ENCODE measurements at places on chromosomes 5 and 9.

- no peak for DNase-seq
Measured at GRCh38 chr5:96714951-96715451, 52.8 kb downstream of the CAST start.

DNA sequence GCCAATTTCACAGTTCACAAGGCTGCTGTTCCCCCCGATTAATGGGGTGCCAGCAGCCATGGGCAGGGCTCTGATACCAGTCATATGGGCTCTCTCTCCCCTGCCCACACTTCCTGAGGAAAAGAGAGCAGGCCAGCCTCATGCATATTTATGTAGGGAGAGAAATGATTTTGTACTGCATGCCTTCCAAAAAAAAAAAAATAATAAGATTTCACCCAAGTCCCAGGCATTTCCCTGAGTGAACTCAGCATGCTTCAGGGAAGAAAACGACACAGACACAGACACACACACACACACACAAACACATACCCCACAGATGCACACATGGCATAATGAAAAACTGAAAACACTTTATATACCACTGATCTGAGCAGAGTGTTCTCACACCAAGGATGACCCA is 232.8 kb downstream of the ASTN2 start:
- DNase-seq = no peak

- no peak for DNase-seq
Measured at GRCh38 chr5:94240993-94241651, 377.3 kb downstream of the KIAA0825 start.

DNA sequence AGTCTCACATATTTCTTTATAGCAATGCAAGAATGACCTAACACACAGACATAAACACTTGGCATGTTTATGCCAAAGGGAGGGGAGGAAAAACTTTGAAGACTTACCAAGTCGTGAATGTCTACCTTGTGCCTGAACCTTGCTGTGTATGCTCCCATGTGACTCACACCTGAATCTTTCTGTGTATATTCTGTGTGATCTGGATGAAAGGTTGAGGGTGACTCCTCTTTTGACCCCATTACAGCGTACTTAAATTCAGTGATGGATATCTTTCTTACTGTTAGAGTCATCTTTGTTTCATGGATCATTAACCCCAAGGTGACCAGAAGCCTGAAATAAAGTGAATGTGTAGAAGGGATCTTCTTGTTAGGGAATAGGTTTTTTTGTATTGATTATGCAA is 52.9 kb upstream of the PTGER4 start:
- DNase-seq = no peak

DNA sequence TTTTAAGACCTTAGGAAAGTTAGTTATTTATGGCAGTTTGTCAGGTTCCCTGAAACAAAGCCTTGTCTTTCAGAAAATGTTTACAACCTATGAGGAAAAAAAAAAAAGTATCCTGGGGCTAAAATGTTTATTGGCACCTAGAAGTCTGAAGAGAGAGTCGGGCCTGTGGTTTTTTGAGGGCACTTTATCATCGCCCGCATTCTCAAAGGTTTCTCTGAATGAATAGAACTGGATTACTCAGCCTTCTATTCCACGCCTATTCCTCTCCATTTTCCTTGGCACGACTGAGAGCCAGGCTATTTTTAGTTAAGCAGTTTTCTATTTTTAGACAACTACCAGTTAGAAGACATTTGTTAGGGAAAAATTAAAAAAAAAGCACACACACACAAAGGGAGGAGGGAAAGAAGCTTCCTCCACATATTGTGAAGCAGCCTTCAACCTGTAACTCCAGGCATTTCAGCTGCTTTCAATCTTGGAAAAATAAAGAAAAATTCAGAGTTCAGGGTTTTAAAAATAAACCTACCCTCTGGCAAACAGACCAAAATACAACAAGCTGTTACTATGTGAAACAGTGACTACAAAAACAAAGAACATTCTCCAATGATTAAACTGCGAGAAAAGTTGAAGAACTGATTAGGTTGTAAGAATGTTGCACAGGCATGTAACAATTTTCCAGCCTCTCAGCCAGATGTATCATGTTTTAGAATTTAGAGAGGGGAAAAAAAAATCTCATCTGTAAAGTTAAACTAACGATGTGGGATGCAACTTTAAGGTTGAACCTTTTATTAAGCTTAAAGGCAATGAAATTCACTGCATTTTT is 97.0 kb downstream of the MEF2C start:
- DNase-seq = no peak

GRCh38 chr5:68240202-68240601 is 24.6 kb downstream of the PIK3R1 start:
- no peak for DNase-seq

DNA sequence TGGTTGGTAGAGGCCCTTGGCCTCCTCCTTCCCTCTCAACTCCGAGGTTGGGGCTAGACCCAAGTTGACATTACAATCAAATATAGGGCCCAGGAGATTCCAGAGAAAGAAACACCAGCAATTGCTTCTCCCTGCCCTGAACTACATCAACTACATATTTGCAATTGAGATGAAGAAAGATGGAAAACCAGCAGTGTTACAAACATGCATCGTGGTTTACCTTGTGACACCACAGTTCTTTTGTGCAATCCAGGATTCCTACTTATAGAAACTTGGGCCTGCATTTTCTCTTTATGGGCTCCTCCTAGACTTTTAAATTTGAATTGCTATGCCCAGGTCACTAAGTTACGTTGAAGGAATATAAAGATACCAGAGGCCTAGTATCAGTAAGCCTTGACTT is 126.7 kb downstream of the DCP2 start:
- no peak for DNase-seq
